Bronchial epithelial cell (primary cell): ENCODE measurements at places on chromosomes 2 and 18.
A peak's percentile ranks its signal among the peaks of the same experiment; 100 is the strongest.

DNA sequence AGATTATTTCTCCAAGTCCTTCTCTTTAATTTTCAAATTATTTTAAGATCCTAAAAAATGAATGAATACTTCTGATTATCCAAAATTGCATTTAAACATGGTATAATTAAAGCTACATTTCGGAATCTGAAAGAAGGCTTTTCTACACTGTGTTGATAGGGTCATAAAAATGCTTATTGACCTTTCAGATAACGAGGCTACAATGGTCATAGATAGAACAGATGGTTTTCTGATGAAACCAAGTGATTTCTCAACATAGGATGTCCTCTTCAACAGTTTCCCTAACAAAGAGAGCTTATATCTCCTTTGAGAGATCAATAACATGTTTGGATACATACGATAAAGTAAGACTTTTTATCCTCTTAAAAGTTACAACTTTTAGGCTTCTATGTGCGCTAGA is 201.1 kb downstream of the PTH2R start:
- no peak for DNase-seq

DNA sequence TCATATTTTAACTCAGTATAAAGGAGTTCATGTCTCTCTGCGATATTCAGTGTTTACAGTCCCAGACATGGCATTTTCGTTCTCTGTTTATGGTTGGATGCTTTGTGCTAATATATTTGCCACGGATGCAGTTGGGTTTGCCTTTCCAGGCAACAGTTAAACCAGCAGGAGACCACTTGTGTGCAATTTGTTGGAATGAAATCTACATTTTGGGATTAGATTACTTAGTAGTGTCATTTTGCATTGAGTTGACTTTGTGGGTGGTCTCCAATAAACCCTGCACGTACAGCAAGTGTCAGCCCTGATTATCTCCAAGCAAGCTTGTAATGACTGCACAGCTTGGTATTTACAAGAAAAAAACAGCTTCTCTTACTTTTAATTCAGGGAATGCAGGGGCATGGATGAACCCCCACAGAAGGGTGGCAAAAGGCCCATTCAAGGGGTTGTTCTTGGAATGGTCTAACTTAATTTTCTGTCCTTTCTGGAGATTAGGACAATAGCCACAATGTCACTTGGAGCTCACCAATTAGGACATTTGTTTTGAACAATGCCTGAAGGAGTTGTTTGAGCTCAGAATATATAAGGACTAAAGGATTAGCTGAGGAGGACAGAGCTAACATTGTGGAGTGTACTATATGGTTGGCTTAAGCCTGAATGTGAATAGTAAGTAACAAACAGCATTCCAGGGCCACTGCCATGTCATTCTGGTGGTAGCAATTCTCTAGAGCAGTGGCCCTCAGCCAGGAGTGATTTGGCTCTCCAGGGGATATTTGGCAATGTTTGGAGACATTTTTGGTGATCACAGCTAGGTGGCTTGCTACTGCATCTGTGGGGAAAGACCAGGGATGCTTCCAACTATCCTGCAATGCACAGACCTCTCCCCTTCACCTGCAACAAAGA is 121.5 kb downstream of the SLC4A3 start:
- no peak for DNase-seq

DNA sequence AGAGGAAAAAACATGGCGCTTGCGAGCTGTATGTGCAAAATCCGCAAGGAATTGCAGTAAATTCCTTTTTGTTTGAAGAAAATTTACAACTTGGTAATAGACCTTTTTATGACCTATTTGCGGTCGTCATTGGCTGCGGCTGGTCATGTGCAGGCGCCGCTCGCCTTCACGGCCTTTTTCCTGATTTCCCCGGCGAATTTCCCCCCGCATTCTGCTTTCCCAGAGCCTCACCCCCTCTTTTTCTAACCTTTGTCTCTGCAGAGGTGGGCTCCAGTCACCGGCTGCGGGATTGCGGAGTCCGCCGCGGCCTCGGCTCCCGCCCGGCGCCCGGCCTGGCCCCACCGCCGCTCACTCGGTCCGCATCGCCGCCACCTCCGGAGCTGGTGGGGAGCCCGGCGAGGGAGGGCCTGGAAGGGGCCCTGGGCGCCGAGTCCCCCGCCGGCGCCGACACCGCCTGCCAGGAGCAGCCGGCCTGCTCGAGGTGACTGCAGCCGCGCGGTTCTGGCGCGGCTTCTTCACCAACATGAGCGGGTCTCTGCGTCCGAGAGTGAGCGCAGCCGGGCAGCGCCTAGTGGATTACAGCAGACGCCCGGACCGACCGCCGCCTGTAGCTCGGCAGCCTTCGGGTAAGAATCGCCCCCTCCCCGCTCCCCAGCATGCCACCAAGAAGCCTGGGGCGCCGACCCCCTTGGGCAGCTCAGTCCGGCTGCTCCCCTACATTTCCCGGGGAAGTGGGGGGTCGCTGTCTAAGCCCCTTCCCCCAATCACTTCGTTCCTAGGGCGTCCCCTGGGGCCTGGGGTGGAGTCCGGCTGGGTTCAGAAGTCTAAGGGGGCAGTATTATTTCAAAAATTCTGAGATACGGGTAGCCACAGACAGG is 7.1 kb downstream of the HOXD8 start:
- no peak for DNase-seq

GRCh38 chr18:48930926-48931325 is 19.8 kb downstream of the SMAD7 start:
- DNase-seq, result no peak

DNA sequence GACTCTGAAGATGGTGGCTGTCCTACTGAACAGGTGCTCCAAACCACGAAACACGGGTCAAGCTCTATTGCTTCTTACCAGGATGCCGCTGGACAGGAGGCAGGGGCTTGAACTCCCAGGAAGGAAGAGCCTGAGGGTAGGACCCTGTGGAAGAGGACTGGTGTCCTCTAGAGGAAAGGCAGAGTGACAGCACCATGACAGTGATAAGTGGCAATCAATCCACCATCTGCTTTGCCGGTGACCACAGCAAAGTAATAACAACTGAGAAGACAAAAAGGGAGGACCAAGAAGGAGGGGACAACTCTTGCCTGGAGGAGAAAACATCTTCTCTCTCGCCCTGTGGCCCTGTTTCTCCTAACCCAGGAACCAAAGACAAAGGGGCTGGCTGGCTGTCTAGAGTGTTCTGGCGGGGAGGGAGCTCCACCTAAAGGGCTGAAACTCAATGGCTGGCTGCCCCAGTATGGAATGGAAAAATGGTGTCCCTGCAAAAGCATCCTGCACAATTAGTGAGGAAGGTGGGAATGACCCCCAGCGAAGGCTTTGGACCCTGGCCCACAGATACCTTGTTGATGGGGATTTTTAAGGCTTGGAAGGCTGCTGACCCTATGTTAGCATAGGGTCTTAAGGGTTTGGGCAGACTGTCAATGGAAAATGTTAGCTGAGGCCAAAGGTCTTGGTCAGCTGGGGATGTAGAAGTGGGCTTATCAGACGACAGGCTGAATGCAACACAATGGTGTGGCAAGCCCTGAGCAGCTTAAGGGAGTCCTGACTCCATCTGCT is 35.4 kb downstream of the PROC start:
- no peak for DNase-seq

GRCh38 chr18:74945774-74946545 is 263.0 kb downstream of the PTGR3 start:
- peak; percentile 41 for DNase-seq

GRCh38 chr2:196380098-196380497 is 208.7 kb upstream of the STK17B start:
- DNase-seq, result no peak

- no peak for DNase-seq
Observed at GRCh38 chr2:72998234-72998651, 73.3 kb downstream of the SFXN5 start.

DNA sequence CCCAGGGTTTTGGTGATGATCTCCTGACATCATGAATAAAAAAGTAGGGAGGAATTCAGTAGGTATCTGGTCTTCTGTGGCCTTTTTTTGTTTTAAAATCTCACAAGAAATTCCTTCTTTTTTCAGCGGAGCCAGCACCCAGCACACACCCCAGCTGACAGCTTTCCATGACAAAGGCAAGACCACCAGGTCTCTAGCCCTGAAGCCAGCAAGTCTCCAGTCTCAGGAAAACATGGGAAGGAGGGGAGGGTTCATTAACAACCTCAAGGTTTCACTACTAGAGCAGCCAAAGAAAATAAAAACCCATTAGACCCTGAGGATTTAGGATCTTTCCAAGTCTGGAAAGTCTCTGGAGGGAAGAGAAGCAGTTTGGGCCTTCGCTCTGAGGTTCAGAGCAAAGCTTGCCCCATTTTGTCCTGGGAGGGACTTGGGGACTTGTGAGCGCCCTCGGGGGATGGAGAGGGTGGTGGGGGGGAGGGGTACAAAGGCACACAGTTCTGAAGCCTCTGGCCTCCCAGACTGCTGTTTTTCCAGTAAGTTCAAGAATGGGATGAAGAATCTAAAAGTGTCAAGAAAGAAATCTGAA is 9.0 kb downstream of the FOXI3 start:
- no peak for DNase-seq

GRCh38 chr2:3476321-3476984 is 42.9 kb downstream of the ADI1 start:
- DNase-seq, result no peak

GRCh38 chr2:102106133-102106556 is 36.4 kb upstream of the IL1R1 start:
- DNase-seq, result peak; percentile 71

GRCh38 chr2:189848276-189848675 is 64.0 kb downstream of the PMS1 start:
- no peak for DNase-seq

- DNase-seq, result peak; percentile 25
Observed at GRCh38 chr2:194867328-194867727, 789.7 kb upstream of the SLC39A10 start.

DNA sequence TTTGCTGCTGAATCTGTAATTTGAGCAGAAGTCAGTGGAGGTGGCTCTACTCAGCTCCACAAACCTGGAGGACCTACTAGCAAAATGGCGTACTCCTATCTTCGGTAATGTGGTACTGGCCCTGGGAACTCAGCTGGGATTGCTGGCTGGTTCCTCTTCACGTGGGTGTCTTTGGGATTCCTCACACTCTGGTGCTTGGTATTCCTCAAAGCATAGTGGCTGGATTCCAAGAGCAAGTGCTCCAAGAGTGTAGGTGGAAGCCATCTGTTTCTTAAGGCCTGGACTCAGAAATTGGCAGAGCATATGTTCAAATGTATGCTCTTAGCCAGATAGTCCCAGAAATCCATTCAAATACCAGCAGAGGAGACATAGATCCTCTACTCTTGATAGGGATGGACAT is 281.9 kb upstream of the CDH7 start:
- no peak for DNase-seq

GRCh38 chr18:34999756-35000289 is 41.4 kb upstream of the MAPRE2 start:
- no peak for DNase-seq

- no peak for DNase-seq
Observed at GRCh38 chr2:59732871-59733566, 820.4 kb downstream of the BCL11A start.

DNA sequence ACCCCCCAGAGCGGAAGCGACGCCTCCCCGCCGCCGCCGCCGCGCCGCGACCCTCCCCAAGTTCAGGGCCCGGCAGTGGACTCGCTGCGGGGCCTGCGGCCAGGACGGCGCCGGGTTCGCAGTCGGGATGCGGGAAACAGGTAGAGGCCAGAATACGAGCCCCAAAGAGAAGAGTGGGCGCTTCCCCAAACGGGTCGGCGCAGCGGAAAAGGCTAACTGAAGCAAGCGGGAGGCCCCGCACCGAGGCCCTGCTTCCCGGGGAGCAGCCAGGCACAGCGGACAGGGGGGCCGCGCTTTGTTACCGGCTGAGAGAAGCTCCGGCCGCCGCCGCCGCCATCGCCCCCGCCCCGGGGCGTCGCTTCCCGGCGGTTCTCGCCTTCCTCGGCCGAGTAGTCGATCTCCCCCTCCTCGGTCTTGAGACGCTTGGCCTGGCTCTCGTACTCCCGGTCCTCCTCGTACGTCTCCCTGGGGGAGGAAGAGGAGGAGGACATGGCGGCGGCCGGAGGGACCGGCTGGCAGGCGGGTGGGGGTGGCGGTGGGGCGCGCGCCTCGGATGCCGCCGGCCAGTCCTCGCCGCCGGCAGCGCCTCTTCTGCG is 494 bp downstream of the HNRNPLL start:
- no peak for DNase-seq

- no peak for DNase-seq
Observed at GRCh38 chr18:5110266-5110665, 86.8 kb downstream of the AKAIN1 start.

- DNase-seq, result no peak
Observed at GRCh38 chr2:46120792-46121555, 176.2 kb upstream of the EPAS1 start.

DNA sequence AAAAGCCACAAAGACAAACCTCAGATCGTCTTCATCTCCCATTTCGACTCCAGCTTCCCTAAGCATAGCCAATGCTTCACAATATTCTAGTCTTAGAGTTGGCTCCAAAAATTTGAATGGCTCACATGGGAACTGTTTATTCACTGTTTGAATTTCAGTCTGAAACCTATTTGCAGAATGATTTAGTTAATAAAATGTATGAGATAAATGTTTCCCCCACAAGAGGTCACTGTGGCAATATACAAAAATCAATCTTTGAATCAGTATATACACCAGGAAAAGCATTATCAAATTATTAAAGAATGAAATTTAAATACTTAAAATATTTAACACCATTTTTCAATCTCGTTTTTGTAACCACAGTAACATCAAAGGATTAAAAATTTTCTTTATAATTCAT is 40.0 kb upstream of the MCM6 start:
- DNase-seq, result peak; percentile 45

DNA sequence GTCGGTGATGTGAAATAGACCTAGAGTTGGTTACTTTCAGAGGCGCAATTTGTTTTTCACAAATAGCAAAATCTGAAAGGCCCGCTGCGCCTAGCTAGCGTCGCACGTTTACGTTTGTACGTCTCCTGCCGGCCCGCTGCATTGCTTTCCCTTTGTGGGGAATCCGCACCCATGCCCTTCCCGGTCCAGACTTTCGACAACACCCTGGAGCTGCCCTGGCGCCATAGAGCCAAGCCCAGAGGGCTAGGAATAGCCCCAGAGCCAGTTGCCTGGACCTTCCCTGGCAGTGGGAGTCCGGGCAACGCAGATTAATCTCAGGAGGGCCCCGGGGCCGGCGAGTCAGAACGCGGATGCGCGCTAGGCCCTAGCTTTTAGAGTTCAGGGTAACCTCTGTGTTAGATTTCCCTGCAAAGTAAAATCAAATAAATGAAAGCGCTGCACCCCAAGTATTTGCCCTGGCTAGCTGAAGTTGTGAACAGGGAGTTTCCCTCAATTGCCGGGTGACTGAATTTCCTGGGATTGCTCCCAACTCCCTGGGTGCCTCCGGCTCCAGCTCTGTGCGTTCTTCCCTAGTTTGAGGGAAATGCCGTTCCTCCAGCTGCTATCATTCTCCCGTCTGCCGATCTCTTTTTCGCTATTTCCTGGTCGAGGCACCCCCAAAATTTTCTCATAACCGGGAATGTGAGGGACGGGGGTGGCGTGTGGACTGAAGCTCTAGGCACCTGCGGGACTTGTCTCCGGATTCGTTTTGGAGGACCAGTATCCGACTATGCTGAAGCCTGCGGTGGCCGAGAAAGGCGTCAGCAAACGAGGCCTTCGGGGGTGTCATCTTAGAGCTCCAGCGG is 1.2 kb upstream of the EN1 start:
- DNase-seq, result no peak

DNA sequence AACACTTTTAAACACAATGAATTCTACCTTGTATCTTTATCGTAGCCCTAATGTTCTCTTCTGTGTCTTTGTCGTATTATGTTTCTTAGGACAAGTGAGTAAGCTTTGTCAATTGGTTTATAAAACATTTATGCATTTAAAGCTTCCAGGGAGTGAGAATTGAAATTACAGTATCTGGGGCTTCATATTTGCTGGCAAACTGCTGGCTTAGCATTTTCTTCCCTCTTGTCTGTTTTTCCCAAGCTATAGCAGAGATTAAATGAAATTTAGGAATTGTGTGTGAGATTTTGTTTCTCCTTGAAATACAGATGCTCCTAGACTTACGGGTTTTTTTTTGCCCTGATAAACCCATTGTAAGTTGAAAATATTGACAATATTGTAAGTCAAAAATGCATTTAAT is 73.3 kb downstream of the FMNL2 start:
- DNase-seq, result no peak
